ENCODE measurements at places on chromosomes 1 and 21.
A peak's percentile ranks its signal among the peaks of the same experiment; 100 is the strongest.

DNA sequence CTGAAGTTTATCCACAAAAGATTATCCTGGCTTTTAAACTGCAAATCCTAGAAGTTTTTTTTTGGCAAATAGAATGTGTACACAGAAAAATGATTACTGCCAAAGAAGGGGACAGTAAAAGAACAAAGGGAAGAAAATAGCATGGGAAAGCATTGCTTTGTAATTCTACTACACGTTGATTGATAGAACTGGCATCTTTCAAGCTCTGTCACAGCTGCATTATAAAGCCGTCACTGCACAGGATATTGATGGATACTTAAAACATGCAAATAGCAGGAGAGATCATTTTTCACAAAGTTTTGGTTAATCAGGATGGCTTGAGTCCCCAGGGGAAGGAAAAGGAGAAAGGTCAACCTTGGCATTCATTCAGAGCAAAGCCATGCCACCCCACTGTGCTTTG lies 183.7 kb upstream of the RRP15 start:
- DNase-seq = no peak

GRCh38 chr1:33641104-33641830 lies 168.8 kb downstream of the ZSCAN20 start:
- no peak for DNase-seq

DNA sequence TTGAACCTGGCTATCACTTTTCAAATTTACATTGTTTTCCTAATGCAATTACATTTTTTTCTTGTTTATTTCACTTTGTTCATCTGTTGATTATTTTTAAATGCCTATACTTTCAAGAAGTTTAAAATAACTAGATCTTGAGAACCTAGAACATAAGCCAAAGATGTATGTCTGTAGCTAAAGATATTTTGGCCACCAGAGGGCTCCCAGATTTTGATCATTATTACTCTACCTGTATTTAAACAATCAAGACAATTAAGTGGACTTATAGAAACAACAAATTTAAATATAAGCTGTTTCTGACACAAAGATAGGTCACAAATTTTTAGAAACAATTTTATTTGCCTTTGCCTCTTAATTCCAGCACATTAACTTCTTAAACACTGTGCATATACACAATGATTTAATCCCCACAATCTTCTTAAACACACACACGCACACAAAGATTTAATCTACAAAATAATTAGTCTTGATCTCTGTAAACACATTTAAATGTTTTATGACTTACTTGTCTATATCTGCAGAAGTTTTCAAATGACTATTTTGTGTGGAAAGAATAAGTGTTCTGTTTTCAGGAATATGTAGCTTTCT lies 380.0 kb downstream of the DSCAM start:
- no peak for DNase-seq

DNA sequence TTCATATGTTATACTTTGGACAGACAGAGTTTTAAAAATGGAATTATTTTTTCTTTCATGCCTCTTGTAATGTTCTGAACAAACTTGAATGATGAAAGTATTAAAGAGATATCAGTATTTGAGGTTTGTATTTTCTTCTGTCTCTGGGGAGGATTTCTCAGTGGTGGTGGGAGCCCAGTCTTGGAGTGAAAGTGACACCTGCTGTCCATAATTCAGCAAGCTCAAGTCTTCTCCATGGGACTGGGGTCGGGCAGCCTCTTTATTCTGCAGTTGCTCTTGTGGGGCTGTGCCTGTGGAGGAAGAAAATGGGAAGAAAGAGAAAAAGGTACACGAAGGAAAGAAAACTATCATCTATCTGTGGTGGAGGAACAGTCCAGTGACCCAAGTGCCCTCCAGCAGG lies 56.1 kb downstream of the SMYD2 start:
- no peak for DNase-seq

GRCh38 chr1:162284206-162284955 lies 92.3 kb downstream of the SPATA46 start:
- no peak for DNase-seq

DNA sequence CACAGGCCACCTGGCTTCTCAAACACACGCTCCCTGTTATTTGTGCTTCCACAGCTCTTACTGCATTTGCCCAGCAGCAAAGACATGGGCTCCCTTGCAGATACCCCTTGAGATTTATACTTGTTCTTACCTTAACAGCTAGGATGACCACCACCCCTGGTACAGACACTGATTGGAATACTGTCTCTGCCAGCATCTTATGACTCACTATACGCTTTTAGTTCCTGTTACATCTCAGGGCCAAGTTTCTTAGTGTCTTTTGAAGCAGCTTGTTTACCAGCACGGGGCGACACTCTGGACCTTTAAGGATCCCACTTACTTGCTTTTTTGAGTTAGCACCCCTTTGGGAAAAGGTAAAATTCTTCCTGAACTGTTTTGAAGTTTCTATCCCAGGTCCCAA lies 874.8 kb downstream of the KCNT2 start:
- no peak for DNase-seq

GRCh38 chr1:80917826-80918225 lies 882.9 kb upstream of the ADGRL2 start:
- no peak for DNase-seq

DNA sequence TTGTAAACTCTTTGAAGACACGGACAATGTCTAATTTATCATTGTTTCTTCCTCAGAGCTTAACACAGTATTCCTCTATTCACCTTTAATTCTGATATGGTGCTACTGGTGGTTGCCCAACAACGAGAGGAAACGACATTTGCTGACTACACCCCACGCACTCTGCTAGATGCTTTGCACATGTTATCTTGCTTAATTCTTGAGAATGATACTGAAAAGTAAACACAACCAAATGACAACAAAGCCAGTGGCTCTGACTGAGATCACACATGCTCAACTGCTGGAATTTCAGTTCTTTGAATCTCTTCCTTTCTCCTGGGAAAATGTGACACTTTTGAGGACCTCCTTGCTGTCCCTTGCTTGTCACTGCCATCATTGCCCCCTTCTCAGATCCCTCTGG lies 37.2 kb upstream of the DDAH1 start:
- DNase-seq = no peak

GRCh38 chr1:112961072-112961471 lies 5.1 kb upstream of the SLC16A1 start:
- DNase-seq = no peak

- no peak for DNase-seq
Observed at GRCh38 chr1:15825800-15826199, 18.4 kb upstream of the UQCRHL start.

DNA sequence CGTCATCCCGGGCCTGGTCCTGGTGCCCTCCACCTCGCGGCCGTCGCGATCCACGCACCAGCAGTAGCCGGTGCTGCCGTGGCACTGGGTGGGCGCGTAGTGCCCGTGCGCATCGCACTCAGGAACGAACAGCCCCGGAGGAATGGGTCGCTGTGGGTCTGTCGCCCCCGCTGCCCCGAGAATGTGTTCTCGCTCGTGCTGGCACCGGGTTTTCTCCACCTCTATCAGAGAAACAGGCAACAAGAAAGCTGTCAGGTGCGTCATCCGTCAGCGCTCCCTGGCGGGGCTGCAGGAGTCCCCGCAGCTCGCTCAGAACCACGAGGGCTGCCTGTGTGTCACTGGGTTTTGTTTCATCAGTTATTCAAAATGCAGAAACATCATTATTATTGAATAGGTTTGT lies 71.2 kb downstream of the NID1 start:
- DNase-seq = no peak

DNA sequence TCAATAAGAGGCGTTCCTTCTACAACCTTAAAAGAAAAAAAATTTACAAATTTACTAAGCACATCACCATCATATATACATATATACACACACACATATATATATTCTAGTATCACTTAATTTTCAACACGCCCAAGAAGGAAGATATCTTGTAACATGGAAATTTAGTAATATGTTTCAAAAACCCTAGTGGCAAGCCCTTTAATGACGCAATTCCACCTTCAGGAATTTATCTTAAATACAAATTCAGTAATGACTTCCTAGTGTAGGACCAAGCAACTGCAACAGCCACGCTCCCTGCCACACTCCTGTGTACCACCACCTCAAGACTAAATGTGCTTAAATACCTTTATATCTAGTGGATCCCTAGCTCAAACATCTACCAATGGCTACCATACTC lies 12.5 kb downstream of the LBR start:
- no peak for DNase-seq

GRCh38 chr1:110087812-110088738 lies 17.6 kb upstream of the ALX3 start:
- peak; percentile 55 for DNase-seq

- no peak for DNase-seq
Observed at GRCh38 chr1:12464598-12465056, 153.4 kb downstream of the DHRS3 start.

DNA sequence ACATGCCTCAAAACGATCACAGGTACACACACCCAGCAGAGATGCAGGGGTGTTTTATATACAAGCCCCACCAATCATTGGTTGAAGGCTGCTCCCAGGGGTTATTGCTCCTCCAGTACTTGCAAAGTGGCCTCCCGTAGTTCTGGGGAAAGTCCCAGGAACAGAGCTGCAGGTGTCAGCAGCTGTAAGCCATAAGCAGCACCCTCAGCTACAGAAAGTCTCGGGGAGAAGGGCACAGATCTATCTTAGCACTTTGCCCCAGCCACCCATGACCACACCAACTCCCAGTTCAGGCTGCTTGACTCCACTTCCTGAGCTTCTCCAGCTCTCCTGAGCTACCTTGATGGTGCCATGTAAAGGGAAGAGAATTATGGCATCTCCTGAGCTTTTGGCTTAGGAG lies 222.7 kb upstream of the GJB5 start:
- no peak for DNase-seq

DNA sequence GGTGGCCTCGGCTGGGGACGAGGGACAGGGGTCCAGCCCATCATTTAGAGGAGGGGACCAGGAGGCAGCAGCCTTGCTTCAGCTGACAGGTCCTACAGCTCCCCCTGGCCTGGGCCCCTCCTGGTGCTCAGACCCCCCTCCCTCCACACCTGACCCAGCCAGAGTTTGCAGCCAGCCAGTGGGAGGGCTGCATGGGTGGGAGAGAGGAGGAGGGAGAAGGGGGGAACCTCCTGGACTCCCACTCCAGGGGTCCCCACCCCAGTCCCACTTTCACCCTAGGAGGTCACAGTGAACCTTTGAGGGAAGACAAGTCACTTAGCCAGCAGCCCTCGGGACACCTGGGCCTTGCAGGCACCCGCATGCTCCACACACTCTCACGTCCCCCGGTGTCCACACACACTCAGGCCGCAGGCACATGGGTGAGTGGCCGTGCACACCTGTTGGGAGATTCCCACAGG lies 108.9 kb upstream of the ZBTB40 start:
- no peak for DNase-seq

- no peak for DNase-seq
Observed at GRCh38 chr1:173302890-173303829, 96.0 kb upstream of the TNFSF4 start.

DNA sequence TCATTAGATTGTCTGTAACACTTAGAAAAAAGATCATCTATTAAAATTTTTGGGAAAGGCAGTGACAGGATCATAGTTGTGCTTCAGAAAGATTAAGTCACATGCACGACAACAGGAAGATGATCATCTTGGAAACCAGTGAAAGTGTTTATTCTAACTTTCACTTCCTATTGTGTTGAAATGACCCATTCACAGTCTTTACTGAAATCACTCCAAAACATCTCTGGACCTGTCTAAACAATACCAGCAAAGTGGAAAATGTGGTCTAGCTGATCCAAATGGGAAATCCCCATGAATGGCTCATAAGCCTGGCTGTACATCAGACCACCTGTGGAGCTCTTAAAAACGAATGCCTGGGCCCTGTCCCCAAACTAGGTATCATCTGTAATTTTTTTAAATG lies 111.1 kb upstream of the ETV3 start:
- DNase-seq = no peak

DNA sequence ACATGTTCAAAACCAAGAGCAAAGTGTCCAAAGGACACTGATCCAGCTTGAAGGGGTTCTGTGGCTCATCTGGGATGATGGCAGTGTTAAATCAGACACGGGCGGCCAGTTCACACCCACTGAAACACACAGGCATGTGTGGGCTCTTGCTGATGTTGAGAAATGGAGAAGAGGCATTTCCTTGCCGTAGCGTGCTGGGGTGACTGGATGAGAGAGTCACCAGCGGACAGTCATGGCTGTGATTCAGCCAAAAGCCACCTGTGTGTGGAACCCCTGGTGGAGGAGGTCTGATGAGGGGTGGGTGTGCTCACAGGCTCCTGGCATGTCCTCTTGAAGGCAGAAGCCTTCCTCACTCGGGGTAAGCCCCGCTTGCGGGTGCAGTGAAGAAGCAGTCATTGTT lies 7.2 kb downstream of the C1orf35 start:
- DNase-seq = no peak

- no peak for DNase-seq
Observed at GRCh38 chr1:211587123-211587522, 8.2 kb upstream of the SLC30A1 start.

DNA sequence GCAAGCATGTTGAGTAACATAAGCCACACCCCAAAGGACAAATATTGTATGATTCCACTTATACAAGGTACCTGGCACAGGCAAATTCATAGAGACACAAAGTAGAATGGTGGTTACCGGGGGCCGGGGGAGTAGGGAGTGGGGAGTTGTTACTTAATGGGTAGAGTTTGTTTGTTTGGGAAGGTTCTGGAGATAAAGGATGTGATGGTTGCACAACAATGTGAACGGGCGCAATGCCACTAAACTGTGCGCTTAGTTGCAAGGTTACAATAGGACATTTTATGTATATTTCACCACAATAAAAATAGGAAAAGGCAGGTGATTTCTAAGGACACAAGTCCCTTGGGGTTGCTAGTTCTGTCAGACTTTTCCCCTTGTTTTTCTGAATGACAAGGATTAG lies 516.6 kb downstream of the KIF26B start:
- no peak for DNase-seq

- peak; percentile 98 for DNase-seq
Observed at GRCh38 chr1:153122831-153123421, 9.6 kb upstream of the SPRR2F start.

GRCh38 chr1:68028566-68028965 lies 21.9 kb downstream of the DIRAS3 start:
- no peak for DNase-seq

GRCh38 chr1:36457691-36458090 lies 6.5 kb downstream of the MRPS15 start:
- DNase-seq = no peak

DNA sequence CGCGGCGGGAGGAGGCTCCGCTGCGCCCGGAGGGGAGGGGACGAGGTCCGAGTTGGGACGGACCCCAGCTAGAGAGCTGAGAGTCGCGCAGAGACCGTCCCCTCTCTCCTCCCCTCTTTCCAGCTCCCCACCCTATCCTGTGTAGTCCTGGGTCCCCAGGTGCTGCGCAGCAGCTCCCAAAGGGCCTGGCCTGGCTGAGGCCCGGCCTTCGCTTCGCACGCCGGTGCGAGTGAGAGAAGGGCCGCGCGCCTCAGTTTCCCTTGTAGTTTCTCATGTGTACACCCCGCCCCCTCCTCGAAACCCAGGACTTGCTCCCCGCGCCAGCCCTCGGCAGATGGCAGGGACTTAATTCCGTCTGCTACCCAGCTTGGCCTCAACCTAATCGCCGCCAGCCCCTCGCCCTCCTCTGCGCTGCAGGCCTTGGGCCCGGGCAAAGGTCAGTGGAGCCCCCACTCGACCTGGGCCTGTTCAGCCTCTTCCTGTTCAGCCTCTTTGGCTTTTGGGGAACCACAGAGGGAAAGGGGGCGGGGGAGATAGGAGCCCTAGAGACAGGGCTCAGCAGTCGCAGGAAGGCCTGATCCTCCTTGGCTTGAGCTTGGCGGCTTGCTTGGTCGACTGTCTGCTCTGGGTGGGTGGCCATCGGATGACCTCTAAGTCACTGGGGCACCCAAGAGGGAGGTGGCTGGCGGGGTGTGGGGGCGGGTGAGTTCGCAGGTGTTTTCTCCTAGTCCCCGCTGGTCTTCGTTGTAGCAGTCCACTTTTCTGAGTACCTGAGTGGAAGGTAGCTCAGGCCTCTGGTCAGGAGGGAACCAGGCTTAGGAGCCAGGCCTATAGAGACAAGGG lies 1.0 kb downstream of the ZNF687 start:
- DNase-seq = no peak
